ENCODE measurements at places on chromosomes 2 and 18.

- DNase-seq: no peak
Observed at GRCh38 chr18:56516789-56517188, 121.6 kb downstream of the TXNL1 start.

- DNase-seq: no peak
Observed at GRCh38 chr18:58453167-58453808, 175.6 kb downstream of the ALPK2 start.

DNA sequence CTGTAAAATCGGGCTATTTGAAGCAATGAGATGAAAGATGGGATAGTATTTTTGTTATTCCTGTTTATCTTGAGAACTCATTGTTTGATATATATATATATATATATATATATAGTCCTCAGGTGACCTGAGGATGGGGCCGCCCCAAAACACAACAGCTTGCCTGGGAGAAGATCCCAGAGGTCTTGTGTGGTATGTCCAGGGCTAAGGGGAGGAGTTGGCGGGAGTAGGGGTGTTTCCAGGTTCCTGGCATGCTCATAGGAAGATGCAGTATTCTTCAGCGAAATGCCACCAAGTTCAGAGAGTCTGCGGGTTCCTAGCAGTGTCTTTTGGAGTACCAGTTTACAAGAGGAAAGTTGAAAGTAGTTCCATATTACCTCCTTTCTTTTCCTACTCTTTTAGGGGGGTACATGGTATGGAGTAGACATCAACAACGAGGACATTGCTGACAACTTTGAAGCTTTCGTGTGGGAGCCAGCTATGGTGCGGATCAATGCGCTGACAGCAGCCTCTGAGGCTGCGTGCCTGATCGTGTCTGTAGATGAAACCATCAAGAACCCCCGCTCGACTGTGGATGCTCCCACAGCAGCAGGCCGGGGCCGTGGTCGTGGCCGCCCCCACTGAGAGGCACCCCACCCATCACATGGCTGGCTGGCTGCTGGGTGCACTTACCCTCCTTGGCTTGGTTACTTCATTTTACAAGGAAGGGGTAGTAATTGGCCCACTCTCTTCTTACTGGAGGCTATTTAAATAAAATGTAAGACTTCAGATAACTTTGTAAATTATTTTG, 18.3 kb downstream of the CCT7 start:
- no peak for DNase-seq

DNA sequence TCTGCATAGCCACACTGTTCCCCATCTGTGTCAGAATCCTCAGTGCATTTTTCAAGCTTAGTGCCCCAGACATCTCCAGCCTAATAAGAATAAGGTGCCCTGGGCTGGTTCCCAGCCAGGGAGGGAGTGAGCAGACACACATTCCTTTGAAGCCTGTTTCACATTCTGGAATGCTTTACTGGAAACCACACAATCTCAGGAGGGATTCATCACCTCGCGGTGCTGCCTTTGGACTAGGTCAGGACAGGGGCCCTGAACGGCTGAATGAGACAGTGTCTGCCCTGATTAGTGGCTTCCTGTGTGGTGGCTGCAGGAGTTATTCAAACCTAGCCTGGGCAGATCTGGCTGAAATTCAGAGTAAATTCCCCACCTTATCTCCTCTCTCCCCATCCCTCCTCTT, 108.0 kb upstream of the LDAH start:
- no peak for DNase-seq

GRCh38 chr2:61670591-61671501, 132.7 kb upstream of the XPO1 start:
- DNase-seq: peak; percentile 85

DNA sequence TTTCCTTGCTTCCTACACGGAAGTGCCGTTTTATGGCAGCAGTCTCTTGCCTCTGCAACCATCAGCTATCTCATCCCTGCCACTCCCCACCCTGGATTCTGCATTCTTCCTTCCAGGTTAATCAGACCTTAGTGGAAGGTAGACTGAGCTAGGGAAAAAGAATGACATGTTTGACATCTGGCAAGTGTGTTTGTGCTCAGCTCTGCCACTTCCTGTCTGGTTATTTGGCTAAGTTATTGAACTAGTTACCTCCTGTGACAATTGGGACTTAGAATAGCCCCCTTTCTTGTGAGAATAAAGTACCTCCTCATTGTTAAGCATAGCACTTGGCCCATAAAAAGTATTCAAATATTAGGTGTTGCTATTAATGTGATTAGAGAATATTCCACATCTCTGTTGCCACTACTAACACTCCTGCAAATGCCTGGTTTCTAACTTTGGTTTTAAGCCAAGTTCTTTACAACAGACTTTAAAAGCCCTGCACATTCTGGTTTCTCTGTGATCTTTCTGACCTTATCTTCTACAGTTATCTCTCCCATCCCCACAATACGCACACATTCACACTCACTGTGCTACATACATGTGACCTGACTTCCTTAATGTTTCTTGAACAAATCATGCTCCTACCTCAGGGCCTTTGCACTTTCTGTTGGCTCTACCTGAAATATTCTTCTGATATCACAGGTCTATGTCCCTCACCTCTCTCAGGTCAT, 10.8 kb upstream of the MAPRE2 start:
- no peak for DNase-seq

DNA sequence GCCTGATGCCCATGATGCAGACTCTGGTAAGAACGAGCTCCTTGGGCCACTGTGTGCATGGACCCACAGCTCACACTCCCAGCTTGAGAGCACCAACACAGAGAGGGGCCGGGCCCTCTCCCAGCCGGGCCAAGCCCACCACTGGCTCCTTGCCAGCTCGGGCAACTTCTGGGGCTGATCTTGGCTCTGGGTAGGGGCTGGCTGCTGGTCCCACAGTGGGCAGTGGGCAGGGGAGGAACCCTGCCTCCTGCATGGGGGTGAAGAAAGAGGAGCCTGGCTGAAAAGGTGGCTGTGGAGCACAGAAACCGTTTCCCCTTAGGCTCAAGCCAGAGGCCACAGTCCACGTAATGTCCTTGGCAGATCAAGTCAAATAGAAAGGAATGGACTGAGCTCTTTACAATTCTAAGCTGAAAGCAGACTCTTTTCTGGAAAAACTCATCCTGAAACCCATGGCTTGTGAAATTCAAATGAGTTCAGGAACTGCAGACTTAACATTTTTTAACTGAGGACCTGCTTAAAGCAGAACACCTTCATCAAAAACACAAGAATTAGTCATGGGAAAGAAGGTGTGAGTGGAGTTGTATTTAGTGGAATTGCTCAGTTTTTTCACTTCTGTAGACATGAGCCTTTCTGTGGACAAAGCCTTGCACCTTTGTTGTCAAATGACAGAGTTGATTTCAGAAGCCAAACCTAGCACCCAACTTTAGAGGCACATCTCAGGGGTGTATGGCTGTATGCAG, 104.9 kb downstream of the STPG4 start:
- DNase-seq: no peak

DNA sequence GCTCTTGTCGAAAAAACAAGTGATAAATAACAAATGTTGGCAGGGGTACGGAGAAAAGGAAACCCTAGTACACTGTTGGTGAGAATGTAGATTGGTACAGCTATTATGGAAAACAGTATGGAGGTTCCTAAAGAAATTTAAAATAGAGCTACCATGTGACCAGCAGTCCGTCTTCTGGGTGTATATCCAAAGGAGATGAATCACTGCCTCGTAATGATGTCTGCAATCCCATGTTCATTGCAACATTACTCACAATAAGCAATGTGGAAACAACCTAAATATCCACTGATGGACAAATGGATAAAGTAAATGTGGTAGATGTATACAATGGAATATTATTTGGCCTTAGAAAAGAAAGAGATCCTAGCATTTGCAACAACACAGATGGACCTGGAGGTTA, 50.6 kb downstream of the SLC16A14 start:
- peak; percentile 71 for DNase-seq

GRCh38 chr2:157375384-157375783, 49.8 kb upstream of the ERMN start:
- DNase-seq: no peak

DNA sequence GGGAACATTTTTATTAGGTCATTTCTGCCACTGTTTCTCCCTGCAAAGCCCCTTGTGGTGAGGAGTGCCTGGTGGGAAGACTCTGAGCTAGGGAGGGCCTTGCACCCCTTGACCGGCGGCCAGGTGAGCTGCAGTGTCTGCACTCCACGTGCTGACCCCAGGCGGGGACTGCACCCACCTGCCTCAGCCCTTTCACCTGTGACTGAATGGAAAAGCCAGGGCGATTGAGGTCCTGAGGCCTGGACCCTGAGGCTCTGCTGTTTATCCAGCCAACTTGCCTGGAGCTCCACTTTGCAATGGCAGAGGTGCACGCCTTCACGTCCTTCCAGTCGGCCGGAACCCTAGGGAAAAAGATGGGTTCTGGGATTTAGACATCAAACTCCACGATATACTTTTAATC, 53.1 kb downstream of the TMEM18 start:
- DNase-seq: no peak

- DNase-seq: no peak
Observed at GRCh38 chr2:132037527-132038178, 124.1 kb downstream of the ANKRD30BL start.

- DNase-seq: no peak
Observed at GRCh38 chr2:181196401-181196800, 216.0 kb downstream of the UBE2E3 start.

- no peak for DNase-seq
Observed at GRCh38 chr2:239594772-239595608, 194.2 kb upstream of the HDAC4 start.

DNA sequence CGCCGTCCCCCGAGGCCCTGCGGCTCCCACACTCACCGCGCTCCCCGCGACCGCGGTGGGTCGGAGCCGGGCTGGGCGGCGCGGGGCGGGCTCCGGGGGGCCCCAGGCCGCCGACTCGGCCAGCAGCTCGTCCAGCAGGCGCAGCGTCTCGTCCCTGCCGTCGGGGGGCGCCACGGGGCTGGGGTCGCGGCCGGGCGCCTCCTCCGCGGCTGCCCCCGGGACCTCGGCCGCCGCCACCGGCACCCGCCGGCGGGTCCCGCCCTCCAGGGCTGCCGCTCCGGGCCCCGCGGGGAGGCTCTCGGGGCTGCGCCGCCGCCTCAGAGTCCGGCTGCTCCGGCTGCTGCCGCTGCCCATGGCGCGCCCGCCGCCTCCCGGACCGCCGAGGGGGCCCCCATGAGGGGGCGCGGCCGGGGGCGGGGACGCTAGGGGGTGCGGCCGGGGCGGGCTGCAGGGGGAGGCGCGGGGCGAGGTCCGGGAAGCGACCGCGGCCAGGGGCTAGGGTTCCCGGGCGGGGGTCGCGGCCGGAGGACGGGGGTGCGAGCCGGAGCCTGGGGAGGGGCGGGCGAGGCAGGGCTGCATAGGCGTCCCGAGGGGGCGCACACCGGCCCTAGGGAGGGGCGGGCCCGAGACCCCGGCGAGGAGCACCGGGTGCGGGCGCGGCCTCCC, at the start of gene CYS1:
TSS of gene CYS1 (minus strand) at position 542 of the 666 bp plus-strand sequence. CDS start at position 354, 188 bp downstream.
- peak; percentile 13 for DNase-seq

- no peak for DNase-seq
Observed at GRCh38 chr18:10270151-10270571, 184.3 kb upstream of the APCDD1 start.

- DNase-seq: no peak
Observed at GRCh38 chr2:186693446-186693832, 421 bp upstream of the FAM171B start.

GRCh38 chr2:199994371-199994770, 39.0 kb downstream of the MAIP1 start:
- no peak for DNase-seq

DNA sequence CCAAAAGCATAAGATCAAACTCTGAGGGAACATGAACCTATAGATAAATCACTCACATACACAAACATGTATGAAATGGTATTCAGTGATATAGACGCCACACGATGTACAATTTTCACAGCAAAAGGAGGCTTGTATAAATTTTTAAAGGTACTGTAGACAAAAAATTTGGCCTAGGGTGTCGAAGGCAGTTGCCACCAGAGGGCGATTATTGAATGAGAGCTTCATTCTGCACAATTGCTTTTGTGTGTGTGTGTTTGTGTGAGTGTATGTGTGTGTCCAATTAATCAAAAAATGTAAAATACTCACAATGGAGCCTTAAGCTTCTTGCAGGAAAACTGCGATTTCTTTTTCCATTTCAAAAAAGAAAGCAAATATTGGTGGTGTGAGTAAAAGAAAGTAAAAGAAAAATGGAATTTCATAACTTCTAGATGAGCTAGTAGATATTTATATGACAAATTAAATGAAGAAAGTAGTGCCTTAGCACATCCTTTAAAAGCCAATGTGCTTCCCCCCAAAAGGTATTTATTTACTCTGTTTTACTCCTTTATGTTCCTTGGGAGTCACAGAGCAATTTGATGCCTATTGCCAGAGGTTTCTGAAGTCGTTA, 800.1 kb downstream of the SATB2 start:
- no peak for DNase-seq

DNA sequence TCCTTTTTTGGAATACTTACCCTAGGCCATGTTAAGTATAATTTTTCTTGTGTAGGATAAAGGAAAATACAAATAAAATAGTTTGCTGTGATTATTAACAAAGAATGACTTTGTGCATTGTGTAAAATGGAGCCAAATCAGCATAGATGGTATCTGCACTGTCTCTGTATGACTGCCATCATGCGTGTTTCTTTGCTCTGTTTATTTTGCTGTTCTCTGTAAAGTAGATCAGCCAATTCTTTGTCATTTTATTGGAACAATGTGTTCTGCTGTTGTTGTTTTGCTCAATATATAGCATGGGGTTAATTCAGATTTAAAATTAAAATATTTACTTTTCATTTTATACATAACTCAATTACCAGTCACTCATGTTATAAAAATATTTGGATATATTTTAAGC, 181.3 kb upstream of the UBE2E3 start:
- DNase-seq: no peak

DNA sequence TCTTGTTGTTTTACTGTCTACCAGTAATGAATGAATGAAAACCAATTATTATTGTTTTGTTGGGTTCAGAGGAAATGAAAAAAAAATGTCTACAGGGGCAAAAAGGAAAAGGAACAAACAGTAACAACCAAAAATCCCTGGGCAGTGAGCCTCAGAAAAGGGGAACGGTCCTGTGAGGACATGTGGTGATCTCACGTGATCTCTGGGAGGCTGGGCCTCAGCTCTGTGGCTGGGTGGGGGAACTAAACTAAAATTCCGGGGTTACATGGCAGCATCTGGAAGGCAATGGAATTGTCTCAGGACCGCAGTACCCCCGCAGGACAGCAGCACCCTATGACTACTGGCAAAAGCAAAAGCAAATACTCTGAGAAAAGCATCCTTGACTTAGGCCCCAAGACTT, 80.1 kb downstream of the AFF3 start:
- DNase-seq: peak; percentile 46

- no peak for DNase-seq
Observed at GRCh38 chr2:239626961-239627592, 226.3 kb upstream of the HDAC4 start.

- DNase-seq: peak; percentile 20
Observed at GRCh38 chr2:190766595-190766994, 114.0 kb upstream of the GLS start.

GRCh38 chr2:198146346-198146940, 342.1 kb downstream of the PLCL1 start:
- DNase-seq: no peak

DNA sequence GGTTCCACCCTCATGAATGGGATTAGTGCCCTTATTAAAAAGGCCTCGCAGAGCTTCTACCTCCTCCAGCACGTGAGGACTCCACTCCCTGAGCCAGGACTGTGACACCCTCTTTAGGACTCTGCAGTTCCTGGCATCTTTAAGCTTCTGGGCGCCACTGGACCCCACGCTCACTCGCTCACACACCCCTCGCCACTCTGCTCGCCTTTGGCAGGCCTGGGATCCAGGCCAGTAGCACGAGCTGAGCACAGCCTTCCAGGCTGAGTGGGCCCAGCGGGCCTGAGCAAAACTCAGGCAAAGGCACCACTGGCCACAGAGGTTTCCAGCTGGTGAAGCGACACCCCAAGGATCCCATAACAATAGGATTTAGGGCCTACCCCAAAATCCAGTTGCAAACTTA, 107.9 kb upstream of the GPC1 start:
- DNase-seq: no peak

GRCh38 chr2:86807468-86808275, 17.0 kb upstream of the CD8A start:
- peak; percentile 13 for DNase-seq

Data from inflammatory macrophage treated with lipopolysaccharide for 4 hours (primary cell).